ENCODE measurements at places on chromosomes 12 and 14. TPM values are rescaled to one million over a fixed set of nuclear protein-coding genes. Genes with fewer than 3 reads are reported as not detected.

The B4GALNT1 gene
- total RNA-seq, result 21.6 TPM

The RNF212B gene
- not detected for total RNA-seq

The RIPK3 gene
- total RNA-seq, result not detected

The PRH2 gene
- not detected for total RNA-seq

The KRT6A gene
- total RNA-seq, result not detected

The MMP19 gene
- total RNA-seq, result 1.5 TPM

The STX2 gene
- 29.2 TPM for total RNA-seq

DNA sequence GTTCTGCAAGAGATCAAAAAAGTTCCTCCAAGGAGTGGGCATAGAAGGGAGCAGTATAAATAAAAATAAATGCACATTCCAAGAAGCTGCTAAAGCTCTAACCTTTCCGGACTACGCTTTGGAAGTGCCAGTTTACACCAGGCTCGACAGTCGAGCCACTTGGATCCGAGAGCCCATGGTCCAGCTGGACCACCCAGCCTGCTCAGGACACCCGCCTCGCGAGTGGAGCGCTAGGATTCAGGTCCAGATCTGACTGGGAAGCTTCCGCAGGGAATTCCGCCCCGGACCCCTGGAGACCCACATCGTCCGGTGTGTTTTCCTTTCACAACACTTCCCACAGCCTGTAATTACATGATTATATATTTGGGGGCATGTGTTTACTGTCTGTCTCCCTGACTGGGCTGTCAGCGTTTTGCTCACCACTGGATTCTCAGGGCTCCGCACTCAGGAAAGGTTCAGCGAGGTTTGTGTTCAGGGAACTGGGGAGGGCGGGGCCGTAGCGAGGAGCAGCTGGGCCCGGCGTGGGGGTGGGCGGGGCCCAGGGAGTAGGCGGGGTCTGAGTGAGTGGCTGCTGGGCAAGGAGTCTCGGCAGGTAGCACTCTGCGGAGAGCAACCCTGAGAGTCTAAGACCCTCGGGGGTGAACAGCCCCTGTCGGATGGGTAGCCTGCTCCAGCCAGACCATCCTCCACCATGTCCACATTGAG is 52.3 kb upstream of the TMEM263 start:
- DNase-seq, result peak; percentile 69

DNA sequence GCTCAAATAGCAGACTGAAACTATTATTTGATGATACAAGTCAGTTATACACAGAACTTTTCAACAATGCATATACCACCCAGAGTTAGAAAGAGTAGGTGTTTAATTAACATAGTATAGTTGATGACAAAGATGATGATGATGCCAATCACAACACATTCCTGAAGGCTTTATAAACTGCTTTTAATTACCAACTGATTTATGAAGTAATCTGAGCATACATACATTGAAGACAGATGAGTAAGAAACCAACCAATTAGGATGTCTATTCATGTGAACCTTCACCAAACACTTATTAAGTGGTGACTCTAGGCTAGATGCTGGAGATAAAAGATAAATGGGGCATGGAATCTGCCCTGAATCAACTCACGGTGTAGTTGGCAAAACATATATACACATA is 600.9 kb upstream of the FLRT2 start:
- no peak for DNase-seq

- DNase-seq, result peak; percentile 79
These were observed 107.1 kb downstream of the PLEKHA5 start for GRCh38 chr12:19236656-19237055.

- DNase-seq, result no peak
These were observed 48.8 kb upstream of the HIF1A start for GRCh38 chr14:61646366-61647116.

- DNase-seq, result no peak
These were observed 30.4 kb upstream of the P2RX7 start for GRCh38 chr12:121102307-121102706.

DNA sequence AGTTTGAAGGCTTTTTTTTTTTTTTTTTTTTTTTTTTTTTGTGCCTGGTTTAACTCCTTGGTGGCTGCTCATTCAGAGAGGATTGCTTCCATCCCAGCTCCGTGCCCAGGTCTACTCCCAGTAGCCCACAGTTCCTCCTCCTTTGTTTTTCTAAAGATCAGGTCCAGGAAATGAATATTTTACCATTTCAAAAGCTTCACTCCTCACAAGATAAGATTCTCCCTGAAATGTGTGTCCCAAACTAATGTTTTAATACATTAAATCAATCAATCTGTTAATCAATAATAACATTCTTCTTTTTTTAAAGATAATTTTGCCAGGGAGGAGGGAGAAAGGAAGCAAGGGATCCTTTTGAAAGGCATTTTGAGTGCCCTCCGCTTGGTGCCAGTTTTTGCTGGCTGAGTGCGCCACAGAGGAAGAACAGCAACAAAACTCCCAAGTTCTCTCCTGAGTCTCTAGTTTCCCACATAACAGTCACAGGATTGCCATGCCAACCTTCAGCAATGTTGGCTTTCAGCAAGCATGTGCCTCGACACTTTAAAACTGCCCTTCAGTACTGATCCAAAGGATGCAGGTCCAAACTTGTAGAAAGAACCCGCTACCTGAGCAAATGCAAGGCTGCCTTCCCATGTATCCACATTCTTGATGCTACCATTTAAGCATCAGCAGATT is 99.2 kb downstream of the RMST start:
- no peak for DNase-seq

DNA sequence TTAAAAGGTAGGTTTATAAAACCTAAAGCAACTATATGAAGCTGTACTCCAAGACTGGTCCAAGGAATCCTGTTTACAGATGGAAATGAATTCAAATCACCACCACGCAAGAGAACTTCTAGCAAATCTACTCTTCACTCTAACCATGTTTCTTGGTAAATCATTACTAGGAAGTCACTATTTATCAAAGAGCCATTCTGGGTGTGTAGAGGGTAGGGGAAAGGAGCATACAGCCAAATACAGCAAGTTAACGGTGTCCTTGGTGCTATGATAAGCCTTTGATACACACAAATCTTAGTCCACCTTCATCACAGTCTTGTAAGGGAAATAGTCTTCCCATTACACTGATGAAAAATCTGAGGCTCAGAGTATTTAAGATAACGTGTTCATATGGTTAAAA is 16.8 kb downstream of the NIN start:
- no peak for DNase-seq

- DNase-seq, result no peak
These were observed 11.6 kb downstream of the CHST11 start for GRCh38 chr12:104468371-104468770.

DNA sequence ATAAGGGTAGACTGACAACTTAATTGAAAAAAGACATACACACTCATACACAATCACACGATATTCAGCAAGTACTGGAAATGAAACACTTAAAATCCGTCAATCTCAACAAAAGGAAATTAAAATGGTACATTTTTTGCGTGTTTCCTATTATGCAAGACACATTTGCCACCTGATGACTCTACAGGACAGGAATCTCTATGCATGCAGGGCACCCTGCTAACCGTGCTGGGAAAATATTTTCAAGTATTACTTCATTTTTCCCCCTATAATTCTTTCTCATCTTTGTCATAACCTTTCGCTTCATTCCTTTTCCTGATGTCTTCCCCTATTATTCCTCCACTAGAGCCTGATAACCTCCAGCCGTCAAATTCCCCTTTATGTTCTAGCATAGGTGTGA is 150.2 kb downstream of the TMEM132D start:
- peak; percentile 24 for DNase-seq

GRCh38 chr14:51534610-51535011 is 117.1 kb upstream of the FRMD6 start:
- peak; percentile 97 for DNase-seq

DNA sequence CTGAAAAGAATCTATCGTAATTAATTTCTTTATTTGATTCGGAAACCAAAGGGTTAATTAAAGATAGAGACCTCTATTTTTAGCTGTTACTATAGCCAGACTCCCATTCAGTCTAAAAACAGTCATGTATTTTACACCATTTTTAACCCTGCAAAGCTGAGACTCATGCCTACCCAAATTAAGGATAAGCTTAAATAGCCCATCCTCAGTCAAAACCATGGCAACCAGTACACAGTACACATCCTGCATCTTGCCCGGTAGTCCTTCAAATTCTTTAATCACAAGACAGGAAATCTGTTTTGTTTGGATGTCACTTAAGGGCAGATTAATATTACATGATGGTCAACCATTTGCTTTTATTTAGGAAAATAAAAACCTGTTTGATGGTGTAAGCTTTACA is 25.5 kb upstream of the KCNK10 start:
- DNase-seq, result peak; percentile 15

GRCh38 chr12:54222609-54223008 is 33.8 kb upstream of the SMUG1 start:
- DNase-seq, result peak; percentile 95

DNA sequence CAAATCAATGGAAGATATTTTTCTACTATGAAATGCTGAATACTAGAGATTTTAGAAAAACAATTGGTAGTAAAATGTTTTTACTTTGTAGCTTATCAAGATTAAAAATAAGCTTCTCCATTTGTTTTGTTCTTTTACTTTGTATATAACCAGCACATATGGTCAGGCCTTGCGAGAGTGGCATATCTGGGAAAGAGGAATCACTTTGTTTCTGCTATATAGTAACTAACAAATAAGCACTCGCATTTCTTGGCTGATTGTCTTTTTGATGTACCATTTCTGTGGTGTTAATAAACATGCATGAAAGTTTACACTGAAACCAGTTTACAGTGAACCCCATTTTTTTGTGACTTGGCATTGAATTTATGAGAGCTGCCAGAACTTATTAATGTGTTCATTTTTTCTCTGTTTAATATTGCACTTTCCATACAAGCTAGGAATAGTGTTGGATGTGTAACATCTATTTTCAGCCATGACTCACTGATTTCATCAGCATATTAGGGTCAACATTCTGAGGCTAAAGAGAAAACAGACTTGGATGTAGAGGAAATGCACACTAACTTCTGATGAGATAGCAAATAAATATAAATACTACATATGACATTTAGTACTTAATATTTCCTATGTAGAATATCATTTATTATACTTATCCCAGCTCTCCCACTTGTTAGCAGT is 635.5 kb downstream of the KCNH5 start:
- peak; percentile 15 for DNase-seq

GRCh38 chr14:51780741-51781140 is 79.7 kb upstream of the GNG2 start:
- peak; percentile 51 for DNase-seq

DNA sequence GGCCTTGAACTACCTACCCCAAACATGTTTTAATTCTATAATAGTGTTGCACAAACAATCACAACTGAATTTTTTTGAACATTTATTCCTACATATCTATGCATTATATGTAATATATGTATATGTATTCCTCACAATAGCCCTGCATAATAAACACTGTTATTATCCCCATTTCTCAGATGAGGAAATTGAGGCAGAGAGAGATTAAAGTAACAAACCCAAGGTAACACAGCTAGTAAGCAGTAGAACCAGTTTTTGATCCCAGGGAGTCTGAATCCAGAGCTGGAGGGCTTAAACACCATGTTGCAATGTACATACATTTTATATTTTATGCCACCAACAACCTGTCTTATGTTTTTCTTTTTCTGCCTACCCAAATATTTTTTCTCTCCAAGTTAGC is 26.5 kb upstream of the BMP4 start:
- no peak for DNase-seq

DNA sequence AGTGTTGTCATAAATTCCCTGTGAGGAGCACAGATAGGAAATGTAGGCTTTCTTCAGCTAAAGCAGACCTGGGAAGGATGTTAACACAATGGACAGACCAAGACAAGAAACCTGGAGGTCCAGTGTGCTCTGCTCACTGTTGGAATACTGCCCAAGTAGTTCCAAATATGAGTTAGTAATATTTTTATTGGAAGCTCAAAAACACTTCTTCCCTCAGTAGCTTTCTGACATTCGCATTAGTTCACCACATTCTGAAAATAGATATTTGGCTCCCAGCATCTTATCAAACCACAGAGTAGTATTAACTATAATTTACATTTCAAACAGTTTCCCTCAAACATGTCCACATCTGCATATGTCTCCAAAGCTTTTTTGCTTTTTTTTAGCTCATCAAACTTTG is 74.8 kb upstream of the PYGL start:
- DNase-seq, result peak; percentile 33

- DNase-seq, result no peak
These were observed 316.8 kb downstream of the SSPN start for GRCh38 chr12:26512213-26512612.

GRCh38 chr12:123083661-123084571 is 67.0 kb downstream of the PITPNM2 start:
- DNase-seq, result no peak

- no peak for DNase-seq
These were observed 27.9 kb downstream of the CCNK start for GRCh38 chr14:99508896-99509629.

- peak; percentile 9 for DNase-seq
These were observed 1496.8 kb upstream of the TMEM132C start for GRCh38 chr12:126770188-126770587.

DNA sequence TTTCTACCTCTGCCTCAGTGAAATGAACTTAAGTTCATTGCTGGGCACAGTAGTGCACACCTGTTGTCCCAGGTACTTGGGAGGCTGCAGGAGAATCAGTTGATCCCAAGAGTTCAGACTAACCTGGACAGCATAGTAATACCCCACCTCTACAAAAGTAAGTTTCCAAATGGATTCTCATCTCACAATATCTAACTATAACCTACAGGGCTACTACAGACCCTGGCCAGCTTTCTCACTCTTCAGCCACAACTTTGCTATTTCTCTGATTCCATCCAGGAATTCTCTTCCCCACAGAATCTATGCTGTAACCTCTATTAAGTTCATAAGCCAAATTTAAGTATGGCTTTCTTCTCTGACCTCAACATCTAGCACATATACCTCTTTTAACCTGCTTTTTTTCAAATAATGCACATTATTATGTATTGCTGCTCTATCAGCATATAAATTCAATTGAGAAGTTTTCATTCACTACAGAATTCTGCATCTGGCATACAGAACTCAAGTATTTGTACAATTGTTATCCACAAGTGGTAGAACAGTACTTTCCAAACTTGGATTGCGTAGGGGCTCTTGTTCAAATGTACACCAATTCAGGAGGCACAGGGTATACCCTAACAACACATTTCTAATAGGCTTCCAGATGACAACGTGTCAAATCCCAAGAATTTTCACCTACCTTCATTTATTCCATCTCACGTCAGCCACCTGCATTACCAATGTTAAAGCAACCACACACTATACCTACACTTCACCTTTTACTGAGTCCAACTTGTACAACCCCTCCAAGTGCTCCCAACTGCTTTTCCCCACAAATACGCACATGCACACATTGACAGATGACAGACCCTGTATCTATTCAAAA is 3.8 kb downstream of the RPS29 start:
- no peak for DNase-seq

- peak; percentile 42 for DNase-seq
These were observed 183.7 kb downstream of the TMTC3 start for GRCh38 chr12:88325816-88326189.

- DNase-seq, result no peak
These were observed 3.2 kb upstream of the TUBA1C start for GRCh38 chr12:49261721-49262120.

GRCh38 chr12:121983536-121984210 is 38.0 kb upstream of the BCL7A start:
- no peak for DNase-seq

Measured in M059J (cell line).